IPS DF 6.9 (cell line): ENCODE measurements at places on chromosomes 4 and X.

DNA sequence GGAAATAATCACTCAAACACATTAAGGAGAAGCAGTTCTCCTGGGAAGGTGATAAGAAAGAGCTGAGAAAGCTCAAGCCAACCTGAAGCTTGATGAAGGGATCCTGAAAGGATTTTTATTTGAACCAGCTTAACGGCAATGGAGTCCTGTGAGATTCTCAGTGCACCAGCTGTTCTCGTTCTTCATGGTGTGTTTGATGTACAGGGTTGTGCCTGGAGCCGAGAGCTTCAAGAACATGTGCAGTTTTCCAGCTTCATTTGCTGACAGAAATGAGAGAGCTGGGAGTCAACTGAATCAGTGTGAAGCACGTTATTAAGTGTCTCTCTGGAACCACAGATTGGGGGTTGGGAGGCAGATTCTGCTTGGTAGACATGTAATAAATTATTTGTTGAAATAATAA lies 115.7 kb downstream of the ANKRD50 start:
- DNase-seq, result no peak

GRCh38 chr4:162059656-162060055 lies 104.1 kb downstream of the FSTL5 start:
- DNase-seq, result no peak

DNA sequence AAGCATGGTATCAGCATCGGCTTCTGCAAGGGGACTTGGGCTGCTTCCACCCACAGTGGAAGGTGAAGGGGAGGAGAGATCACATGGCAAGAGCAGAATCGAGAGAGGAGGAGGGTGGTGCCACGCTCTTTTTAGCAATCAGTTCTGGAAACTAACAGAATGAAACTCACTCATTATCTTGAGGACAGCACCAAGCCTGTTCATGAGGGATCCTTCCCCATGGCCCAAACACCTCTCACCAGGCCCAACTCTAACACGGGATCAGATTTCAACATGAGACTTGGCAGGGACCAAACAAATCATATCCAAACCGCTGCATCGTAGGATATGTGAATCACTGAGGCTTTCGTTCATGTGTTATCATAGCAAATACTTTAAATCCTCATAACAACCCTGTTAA lies 125.5 kb downstream of the GPC3 start:
- no peak for DNase-seq

DNA sequence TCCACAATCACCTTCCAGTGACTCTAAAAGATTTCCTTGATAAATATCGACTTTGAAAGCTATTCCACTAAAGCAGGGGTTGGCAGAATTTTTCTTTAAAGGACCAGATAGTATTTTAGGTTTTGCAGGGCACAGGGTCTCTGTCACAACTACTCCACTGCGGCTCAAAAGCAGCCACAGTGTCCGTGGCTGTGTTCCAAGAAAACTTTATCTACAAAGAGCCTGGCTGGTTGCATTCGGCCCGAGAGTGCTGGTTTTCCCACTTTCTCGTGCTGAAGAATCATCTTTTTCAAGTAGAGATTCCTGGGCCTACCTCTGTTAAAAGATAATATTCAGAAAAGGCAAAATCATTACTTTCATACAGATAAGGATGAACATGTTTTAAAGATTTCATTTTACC lies 55.6 kb downstream of the TSPAN7 start:
- DNase-seq, result no peak

DNA sequence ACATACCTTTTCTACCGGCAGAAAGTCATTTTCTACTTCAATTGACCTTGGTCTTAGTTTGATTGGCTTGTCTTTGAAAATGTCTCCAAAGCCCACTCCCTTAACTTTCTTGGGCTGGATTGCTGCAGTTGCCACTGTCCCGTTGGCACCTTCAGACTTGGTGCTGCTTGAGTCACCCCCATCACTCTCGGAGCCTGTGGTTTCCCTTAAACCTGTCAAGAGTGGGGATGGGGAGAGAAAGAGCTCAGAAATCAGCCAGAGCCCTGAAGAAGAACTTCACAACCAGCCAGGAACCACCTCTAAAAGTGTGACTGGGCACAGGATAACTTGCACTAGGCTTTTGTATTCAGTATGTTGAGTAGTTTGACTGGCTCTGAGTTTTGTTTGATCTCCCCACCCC lies 168.5 kb upstream of the MAP3K15 start:
- DNase-seq, result no peak

DNA sequence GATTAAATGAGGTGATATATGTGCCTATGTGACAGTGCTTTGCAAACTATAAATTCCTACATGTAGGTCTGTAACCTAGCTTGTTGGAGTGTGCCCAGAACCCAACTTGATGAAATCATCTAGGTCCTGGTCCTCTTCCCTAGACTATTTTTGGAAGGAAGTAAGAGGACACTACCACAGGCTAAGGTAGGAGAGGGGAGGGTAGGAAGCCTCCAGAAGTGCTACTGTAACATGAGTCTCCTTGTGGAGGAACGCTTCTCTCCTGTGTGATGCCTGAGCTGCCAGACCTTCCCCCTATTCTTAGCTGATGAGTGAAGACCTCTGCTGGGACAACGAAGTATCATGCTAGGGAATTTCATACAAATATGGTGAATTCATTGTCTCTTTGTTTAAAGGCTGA lies 41.8 kb upstream of the IL21 start:
- no peak for DNase-seq

- no peak for DNase-seq
These were observed 31.4 kb upstream of the GPR78 start for GRCh38 chr4:8548731-8549351.

- no peak for DNase-seq
These were observed 14.6 kb downstream of the LETM1 start for GRCh38 chr4:1841201-1841886.

GRCh38 chrX:49192722-49193328 lies 6.7 kb upstream of the PRICKLE3 start:
- DNase-seq, result no peak

DNA sequence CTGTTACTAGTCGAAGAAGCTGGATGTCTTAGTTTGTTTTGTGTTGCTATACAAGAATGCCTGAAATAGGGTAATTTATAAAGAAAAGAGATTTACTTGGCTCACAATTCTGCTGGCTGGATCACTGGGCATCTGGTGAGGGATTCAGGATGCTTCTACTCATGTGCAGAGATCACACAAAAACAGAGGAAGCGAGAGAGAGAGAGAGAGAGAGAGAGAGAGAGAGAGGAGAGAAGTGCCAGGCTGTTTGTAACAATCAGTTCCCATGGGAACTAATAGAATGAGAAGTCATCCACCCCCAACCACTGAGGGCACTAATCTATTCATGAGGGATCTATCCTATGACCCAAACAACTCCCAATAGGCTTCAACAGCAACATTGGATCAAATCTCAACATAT lies 66.2 kb upstream of the FAM9A start:
- no peak for DNase-seq

DNA sequence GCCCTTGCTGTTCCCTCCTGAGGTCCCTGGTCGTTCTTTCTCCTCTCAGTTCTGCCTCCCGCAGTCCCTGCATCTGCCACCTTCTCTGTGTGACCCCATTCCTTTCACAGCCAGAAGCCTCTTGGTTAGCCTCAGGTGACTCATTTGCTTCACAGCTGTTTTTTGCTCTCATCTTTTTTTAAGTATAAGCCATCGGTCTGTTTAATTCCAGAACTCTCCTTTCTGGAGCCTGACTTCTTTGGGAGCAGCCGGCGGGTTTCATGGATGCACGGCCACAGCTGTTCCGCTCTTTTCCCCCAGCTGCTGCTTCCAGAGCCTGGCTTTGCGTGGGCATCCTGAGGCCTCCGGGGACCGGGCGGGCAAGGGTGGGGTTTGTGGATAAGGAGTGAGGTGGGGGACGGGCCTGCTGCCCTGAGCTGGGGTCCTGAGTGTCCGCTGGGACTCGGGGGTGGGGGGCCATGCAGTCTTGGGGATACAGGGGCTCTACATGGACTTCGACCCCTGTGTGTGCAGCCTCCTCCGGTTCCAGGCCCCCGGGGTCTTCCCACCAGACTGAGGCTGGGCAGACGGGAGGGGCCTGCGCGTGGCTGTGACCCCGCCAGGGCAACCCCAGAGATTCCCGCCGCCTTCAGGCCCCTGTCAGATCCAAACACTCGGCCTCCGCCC lies 46.7 kb downstream of the PCGF3 start:
- DNase-seq, result no peak

GRCh38 chr4:85717351-85717750 lies 242.4 kb downstream of the ARHGAP24 start:
- no peak for DNase-seq

DNA sequence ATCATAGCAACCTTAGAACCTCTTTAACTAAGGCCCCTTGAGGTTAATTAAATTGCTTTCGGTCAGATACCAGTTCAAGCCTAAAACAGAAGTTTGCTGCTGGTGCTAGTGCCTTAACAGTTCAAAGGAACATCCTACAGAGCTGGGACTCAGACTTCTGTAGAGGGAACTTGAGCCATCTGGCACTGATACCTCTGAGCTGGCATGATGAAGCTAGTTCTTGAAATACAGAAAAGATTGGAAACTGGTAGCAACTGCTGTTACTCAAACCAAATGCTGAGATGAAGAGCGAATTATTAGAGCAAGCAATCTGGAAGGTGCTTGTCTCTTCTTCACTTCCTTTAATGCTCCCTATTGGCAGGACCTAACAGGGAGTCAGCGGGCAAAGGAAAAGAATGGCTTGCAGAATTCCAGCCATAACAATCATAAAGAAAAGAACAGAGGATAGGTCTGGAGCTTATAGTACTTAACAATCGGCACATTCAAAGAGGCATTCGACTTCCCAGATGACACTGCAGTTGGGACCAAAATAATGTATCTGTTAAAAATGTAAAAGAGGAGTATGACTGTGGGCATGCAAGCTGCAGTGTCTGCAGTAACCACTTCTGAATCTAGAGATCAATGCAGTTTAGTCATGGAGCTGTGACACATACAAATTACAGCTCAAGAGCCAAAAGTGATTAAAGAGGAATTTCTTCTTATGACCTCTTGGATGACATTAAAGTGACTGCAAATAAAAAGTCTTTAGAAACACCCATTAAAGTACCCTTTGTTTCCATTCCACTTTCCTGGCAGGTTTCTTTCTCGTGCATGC lies 298.9 kb downstream of the PDGFC start:
- DNase-seq, result no peak

DNA sequence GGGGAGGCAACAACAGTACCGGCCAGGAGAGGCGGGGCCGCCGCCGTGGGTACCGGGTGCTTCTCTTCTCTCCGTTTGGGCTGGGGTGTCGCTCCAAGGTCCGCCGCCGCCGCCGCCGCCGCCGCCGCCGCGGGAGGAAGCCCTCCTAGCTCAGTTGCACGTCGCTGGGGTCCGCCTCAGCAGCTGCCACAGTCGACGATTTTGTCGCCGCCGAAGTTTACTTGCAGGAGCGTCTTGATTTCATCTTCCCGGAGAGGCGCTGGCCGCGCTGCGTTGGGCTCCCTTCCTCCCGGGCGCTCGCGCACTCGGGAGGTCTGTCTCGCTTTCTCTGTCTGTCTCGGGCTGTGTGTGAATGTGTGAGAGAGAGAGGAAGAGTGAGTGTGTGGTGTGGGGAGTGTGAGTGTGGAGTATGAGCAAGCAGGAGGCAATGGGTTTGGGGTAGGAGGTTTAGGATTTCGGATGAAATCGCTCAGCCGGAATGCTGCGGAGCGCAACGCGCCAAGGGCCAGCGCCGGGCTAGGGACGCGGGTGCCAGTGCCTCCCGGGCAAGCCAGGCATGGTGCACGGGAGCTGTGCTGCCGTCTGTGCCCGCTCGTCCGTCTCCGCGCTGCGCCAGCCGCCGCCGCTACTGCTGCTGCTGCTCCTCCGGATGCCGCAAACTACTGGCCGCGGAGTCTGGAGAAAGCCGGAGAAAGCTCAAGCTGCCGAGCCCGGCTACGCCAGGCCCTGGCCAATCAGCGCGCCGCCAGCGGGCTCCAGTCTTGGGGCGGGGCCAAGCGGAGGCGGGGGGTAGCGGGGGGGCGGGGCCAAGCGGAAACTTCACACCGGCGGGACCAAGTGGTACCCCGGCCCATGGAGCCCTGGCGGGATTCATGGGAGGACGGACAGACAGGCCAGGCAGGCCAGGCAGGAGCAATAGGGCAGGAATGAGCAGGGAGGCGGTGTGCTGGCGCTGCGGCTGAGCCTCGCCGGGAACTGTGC lies at the start of gene PCDH19:
TSS of gene PCDH19 (minus strand) at position 664 of the 981 bp plus-strand sequence. CDS start 1,676 bp downstream, outside the sequence.
- no peak for DNase-seq

- DNase-seq, result no peak
These were observed 145.2 kb downstream of the TET2 start for GRCh38 chr4:105291925-105292324.

- no peak for DNase-seq
These were observed 479.7 kb upstream of the DIAPH2 start for GRCh38 chrX:96204928-96205327.

DNA sequence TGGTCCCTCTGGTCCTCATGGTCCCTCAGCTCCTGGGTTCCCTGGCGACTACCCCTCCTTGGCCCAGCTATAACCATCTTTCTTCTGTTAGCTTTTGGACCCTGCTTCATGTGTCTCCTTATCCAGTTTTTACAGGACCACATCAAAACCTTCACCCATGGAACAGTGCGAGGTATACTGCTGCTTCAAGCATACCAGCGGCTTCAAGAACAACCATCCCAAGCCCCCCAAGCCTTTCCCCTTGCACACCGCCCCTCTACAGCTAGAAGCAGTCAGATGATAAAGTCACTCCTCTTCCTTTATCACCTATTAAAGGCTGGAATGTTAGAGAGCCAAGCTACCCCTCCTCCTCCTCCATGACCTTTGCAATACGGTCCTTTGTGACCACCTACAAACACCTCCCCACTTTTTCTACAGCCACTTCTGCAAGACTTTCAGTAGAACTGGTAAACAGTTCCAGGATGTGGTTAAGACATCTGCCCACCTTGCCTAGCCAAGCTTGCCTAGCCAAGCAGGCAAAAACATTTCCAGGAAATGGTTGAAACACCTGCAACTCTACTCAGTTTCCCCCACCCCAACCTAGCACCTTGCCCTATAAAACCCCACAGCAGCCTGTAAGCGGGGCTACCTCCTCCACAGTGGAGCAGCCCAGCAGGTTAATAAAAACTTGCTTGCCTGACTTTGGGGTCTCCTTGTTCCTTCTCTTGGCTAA lies 125.7 kb downstream of the ZC4H2 start:
- DNase-seq, result no peak

- DNase-seq, result no peak
These were observed 94.3 kb upstream of the PLAC1 start for GRCh38 chrX:134752558-134752957.

- DNase-seq, result no peak
These were observed 207.4 kb downstream of the AFAP1 start for GRCh38 chr4:7732263-7732662.

DNA sequence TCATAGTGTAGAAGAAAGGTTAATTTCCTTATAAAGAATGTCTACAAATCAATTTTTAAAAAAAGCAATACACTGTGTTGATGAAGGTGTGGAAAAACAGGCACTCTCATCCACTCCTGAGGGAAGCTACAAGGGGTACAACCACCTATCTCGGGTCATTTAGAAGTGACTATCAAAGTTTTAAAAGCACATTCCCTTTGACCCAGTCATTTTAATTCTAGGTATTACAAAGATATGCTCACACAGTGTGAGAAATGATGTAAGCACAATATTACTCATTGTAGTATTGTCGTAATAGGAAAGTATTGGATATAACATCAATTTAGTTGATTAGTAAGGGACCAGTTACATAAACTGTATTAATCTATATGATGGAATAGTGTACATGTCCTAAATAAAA lies 7.4 kb upstream of the HCCS start:
- no peak for DNase-seq
